ENCODE measurements at places on chromosomes 2 and 18.
A peak's percentile ranks its signal among the peaks of the same experiment; 100 is the strongest.

DNA sequence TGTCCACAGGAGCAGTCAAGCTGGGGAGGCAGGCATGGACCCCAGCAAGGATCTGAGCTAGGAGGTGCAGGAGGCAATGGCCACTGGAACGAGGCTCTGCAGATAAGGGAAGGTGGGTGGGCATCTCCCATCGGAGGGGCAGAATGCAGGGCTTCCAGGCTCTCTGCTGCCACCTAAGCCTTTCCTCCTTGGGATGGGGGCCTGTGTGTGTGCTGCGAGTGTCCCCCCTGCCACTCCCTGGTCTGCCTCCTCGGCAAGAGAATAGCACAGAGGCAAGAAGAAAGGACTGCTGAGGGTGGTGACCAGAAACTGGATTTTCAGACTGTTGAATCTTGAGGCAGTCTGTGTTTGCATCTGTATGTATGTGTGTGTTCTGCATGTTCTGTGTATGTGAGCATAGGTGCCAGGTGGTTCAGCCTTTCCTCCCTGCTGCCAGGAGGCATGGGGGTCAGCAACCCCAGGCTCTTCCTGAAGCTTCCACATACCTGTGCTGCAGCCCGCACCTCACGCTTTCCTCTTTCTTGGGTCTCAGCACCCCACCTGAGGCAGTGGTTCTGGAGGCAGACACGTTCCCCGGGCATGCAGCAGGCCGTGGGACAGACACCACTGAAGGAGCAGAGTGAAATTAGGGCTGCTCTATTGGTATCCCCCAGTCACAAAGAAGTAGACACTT lies 86.7 kb downstream of the EPAS1 start:
- DNase-seq: no peak

GRCh38 chr18:22826726-22827125 lies 106.4 kb upstream of the RBBP8 start:
- no peak for DNase-seq

- DNase-seq: no peak
Measured at GRCh38 chr2:237563816-237564215, 2.6 kb upstream of the PRLH start.

DNA sequence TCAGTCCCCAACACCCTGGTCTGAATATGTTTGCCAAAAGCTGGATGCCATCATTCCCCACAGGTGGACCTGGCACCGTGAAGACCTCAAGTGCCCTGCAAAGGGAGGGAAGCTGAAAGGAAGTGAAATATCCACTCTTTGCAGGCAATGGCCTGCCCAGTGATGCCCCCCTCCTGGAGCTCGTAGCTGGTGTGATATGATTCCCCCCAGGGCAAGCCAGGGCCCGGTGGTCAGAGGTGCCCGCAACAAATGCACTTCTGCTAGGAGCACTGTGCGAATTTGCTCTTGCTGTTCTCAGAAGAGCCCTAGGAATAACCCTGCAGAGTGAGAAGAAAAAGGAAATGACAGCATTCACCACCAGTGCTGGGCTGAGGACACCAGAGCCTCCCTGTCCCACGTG lies 247.4 kb downstream of the KLHL29 start:
- no peak for DNase-seq

- DNase-seq: peak; percentile 15
Measured at GRCh38 chr2:96083064-96083939, 33.1 kb downstream of the ADRA2B start.

- no peak for DNase-seq
Measured at GRCh38 chr18:31680831-31681568, 3.4 kb downstream of the B4GALT6 start.

DNA sequence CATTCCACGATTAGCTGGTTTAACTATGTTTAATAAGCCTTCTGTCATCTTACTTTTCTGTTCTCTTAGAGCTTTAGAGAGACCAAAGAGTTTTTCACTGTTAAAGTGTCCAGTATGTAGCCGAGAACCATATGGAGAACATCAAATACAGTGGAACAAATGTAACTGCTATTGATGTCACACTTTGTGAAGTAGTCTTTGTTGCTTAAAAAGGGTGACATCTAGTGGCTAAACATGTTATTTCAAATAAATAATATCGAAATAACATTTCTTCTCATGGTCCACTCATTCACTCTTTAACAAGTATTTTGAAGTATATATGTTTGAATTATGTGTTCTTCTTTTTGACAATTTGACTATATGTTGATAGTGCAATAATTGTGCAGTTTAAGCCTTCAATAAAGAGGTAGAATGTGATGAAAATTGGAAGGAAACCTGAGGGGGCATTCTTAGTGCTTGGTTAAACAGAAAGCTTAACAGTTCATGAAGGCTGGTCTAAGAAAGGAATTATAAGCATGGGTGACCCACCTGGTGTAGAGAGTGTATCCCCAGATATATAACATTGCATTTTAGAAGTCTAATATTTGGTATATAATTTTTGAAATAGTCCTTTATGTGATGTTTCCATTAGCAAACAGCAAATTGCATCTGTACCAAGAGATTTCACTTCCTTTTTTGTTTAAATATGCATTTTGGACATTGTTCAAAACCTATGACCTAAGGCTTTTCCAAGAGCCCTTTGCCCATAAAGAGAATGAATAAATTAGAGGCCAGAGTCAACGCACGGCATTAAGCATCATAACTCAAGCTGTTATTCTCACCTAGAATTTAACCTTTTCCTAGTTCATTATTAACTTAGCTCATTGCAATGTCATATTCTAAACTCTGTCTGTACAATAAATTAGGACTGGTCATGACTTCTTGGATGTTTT lies 112.1 kb downstream of the KYNU start:
- peak; percentile 15 for DNase-seq

DNA sequence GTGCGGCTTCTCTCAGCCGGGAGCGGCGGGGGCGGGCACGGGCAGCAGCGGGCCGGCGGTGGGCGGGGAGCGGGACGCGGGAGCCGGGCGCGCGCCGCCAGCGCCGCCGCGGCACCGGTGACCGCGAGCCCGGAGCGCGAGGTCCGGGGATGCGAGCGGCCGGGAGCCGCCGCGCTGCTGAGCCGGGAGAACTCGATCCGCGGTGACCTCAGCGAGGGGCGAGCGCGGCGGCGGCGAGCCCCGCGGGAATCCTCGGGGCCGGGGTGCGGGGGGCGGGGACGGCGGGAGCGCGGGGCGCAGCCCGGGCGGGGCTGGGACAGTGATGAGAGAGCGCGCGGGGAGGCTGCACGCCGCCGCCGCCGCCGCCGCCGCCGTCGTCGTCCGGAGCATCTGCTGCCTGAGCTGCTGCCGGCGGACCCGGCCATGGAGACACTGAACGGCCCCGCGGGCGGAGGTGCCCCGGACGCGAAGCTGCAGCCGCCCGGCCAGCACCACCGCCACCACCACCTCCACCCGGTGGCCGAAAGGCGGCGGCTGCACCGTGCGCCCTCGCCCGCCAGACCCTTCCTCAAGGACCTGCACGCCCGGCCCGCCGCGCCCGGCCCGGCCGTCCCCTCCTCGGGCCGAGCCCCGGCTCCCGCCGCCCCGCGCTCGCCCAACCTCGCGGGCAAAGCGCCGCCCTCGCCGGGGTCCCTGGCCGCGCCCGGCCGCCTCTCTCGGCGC lies at the start of gene MTCL1:
MTCL1 (plus strand) TSS at position 319 of the 723 bp plus-strand sequence; CDS start at position 424, 105 bp downstream.
- peak; percentile 92 for DNase-seq

DNA sequence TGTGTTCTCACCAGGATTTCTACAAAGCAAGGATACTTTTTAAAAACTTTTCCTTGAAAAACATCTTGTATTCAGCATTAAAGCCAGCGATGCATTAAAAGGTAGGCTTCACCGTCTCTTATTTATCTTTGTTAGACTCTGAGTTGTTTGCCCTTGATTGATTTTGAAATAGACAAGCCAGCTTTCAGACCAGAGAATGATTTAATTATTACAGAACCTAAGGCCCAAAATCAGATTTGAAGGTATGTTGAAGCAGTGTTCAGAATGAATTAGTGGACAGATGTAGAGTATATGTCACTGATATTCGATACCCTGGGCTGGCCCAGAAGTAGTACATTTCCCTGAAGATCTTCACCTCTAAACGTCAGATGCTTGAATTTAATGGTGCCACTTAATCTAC lies 136.4 kb downstream of the THSD7B start:
- DNase-seq: no peak

DNA sequence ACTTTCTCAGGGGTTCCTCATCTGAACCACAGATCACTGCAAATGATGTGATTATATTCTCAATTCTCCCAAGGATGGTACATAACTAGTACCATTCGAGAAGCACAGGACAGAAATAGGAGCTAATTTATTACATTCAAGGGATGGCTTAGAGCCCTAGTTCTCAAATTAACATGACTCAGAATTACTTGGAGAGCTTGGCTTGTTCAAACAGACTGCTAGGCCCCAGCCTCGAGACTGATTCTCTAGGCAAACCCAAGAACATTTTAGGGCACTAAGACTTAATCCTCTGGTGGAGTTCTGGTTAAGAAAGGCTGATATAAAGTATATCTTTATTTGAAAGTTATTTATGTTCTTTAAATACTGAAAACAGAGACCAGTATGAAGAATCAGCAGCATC lies 35.8 kb downstream of the HIBCH start:
- DNase-seq: no peak

DNA sequence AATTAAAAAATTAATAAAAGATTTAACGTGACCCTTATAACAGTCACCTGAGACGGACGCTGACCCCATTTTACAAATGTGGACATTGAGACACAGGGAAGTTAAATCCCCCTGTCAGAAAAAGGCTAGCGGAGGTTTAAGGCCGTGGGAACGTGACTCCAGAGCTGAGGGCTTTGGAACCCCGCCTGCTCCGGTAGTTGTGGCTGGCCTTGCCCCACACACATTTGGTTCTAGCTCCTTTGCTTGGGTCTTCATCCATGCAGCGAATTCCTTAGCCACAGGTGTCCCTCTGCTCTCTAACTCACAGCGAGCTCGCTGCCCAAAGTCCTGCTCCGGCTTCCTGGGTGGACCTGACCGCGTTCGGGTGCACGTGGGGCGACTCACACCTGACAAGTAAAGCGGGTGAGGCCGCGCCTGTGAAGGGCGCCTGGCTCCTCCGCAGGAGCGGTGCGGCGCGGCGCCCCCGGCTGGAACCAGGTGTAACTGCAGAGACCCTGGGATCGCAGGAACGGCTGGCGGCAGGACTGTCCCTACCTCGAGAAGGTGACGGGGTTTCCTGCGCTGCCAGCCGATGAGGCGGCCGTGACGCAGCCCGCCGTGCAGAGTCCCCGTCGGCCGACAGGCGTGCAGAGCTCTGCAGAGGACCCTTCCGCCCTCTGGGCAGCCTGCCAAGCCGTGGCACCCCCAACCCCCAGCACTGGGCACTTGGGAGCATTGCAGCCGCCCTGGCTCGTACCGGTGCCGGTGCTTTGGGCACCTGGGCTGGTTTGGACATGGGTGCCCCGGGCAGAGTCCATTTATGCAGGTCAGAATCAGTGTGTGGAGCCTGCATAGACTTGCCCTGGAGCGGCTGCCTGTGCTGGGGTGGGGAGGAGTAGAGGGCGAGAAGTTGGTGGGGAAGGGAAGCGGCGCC lies 2.4 kb upstream of the PROC start:
- no peak for DNase-seq

- DNase-seq: no peak
Measured at GRCh38 chr2:11330457-11331142, 13.8 kb downstream of the ROCK2 start.
